CD4-positive, alpha-beta T cell treated with Interleukin-17A for 1 hour (primary cell): ENCODE measurements at places on chromosomes 5 and 9.

- no peak for DNase-seq
These were observed 43.8 kb upstream of the FCN1 start for GRCh38 chr9:134961331-134962064.

DNA sequence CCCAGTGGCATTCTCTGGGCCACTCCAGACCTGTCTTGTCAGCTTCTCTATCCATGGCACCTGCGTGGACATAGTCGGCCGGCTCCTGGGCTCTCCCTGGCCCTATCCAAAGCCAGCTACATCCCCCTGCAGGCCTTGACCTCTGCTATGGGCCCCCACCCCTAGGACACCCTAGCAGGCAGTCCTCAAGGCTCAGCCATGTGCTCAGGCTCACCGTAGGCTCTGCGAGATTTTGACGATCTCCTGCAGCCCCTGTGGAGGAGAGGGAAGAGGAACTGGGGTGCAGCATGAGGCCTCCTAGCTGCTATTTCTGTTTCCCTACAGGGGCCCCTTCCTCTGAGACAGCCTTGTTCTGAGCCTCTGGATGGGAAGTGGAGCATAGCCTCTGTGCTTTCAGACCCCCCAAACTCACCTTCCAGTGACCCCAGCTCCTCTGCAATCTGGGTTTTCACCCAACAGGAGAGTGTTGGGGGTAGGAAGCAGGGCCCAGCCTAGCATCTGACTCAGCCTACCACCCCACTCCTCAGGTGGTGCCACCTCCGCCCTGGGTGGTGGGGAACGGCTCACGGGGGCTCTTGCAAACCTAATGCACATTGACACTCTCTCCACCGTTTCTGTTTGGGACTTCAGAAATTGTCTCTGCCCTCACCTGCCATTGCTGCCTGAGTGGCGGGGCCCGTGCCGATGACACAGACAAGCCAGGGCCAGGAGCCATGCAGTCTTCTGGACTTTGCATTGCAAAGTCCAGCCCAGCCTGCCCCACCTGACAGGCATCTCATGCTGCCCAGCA lies 36.7 kb downstream of the HRH2 start:
- no peak for DNase-seq

- DNase-seq = peak; percentile 46
These were observed 32.3 kb downstream of the TNPO1 start for GRCh38 chr5:72848474-72849428.

DNA sequence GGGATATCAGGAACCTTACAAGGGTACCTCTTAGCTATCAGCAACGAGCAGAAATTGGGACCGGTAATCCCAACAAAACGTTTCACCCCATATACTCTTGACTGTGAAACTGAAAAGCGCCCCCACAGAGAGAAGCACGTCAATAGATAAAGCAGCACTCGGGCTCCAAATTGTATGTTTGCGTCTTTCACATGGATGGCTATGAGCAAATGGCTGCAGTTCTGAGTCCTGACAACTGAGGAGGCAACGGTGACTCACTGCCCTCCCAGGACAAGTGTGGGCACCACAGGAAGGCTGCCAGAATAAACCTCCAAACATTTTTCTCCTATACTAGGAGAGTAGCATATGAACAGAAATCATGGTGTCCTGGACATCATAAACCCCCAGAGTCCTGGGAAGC lies 36.6 kb downstream of the SEMA4D start:
- no peak for DNase-seq

GRCh38 chr5:17106521-17106920 lies 110.9 kb upstream of the BASP1 start:
- no peak for DNase-seq

DNA sequence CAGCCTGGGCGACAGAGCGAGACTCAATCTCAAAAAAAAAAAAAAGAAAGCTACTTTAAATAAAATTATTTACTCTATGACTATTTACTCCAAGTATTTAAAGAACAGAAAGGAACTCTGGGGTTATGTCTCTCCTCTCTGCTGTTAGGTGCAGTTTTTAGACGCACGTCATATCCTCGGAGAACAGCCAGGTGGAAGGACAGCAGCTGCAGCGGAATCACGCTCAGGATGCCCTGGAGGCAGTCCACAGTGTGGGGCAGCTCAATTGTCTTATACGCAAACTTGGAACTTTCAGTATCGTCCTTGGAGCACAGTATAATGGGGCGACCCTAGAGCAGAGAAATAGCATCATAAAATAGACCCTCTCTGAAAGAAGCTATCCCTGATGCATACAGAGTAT lies 10.4 kb upstream of the MAPK9 start:
- no peak for DNase-seq

GRCh38 chr9:97320080-97320642 lies 12.7 kb downstream of the CCDC180 start:
- no peak for DNase-seq

DNA sequence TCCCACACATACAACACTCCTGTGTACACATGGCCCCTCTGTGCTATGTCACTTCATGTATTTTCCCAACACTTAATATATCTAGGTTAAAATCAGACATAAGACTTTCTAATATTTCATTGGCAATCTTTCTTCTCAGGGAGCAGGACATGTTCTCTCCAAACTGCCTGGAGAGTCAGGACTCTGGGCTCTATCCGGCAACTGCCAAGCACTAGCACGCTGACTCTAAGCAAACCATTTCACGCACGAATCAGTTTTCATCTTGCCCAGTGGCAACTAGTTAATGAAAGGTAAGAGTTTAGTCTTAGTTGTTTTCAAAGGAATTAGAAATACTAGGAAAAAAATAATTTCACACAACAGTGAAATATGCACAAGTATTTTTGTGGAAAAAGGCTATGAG lies 124.8 kb downstream of the NFIB start:
- no peak for DNase-seq

- DNase-seq = no peak
These were observed 141.3 kb upstream of the ALDH1B1 start for GRCh38 chr9:38251036-38251860.

- no peak for DNase-seq
These were observed 61.0 kb upstream of the FER start for GRCh38 chr5:108686676-108687075.

- no peak for DNase-seq
These were observed 353.7 kb downstream of the SLCO4C1 start for GRCh38 chr5:101942321-101942882.

- DNase-seq = no peak
These were observed 464.6 kb upstream of the ACTBL2 start for GRCh38 chr5:57947181-57947580.

DNA sequence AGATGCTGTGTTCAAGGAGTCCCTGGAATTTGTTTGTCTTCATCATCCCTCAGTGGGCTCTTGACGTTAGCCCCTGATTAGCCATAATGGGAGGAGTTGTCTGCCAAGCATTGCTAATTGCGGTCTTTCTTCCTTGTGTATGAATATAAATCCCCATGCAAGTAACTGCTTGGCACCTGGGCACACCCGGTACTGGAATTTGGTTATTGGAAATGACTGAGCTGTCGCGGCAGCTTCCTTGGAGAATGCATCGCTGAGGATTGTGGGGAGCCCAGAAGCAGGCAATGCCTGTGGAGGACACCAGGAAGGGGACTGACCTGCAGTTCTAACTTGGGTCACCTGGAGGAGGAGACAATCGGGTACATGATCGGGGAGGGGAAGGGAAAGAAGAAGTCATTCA lies 53.3 kb upstream of the CTSL start:
- no peak for DNase-seq

DNA sequence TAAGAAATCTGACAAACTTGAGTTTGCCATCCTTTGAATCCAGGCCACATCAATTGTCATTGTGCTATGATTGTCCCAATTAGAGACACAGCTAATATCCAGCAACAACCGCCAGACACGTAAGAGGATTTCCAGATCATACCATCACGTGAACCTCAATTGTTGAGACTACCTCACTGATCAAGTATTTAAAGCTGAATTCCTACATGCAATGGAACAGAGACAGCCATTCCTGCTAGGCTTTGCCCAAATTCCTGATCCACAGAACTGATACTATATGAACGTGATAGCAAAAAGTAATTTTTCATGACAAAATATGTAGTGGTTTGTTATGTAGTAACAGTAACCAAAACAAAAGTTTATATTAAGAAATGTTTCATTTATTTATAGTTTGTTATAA lies 657.7 kb downstream of the PRR16 start:
- no peak for DNase-seq

DNA sequence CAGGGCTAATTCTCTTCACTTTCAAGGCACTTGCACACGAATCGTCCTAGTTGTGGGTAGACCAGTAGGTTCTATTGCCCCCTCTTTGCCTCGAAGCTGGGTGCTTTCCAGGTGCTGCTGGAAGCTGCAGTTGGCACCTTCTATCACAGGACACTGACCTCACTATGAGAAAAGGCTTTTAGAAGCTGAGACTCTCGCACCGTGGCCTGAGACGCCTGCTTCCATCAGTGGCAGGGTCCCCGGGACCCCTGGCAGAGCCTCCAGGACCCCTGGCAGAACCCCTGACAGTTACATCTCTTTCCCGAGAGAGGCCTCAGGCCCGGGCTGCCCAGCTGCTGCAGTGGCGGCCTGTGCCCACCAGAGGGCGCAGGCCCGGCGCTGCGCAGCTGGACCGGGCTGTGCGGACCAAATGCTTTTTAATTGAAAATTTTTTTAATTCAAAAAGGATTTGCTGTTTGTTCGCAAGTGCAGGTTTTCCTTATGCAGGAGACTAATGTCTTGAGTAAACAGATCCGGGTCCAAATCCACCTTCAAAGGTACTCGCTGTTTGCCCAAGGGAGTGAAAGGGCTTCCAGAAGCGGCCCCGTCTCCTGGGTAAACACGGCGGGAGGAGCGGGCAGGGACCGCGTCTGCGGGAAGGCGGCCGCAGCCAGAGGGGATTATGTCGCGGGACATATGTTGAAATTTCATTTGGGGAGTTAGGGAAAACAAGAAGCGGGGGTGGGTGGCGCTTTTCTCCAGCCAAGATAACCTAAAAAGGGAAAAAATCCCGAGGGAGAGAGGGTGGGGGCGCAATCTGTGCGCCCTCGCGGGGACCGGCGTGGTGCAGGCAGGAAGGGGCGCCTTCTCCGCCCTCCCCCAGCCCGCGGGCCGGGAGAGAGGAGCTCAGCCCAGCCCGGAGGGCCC lies 114.5 kb upstream of the LMX1B start:
- DNase-seq = peak; percentile 49
